ENCODE measurements at places on chromosomes 5 and 9.

- DNase-seq: no peak
These were observed 144.1 kb downstream of the CEP120 start for GRCh38 chr5:123279136-123279535.

- peak; percentile 2 for DNase-seq
These were observed 87.6 kb downstream of the MAP1B start for GRCh38 chr5:72194846-72195245.

GRCh38 chr9:102038006-102038405, 299.6 kb upstream of the GRIN3A start:
- no peak for DNase-seq

GRCh38 chr5:30561771-30562170, 631.7 kb upstream of the CDH6 start:
- no peak for DNase-seq

DNA sequence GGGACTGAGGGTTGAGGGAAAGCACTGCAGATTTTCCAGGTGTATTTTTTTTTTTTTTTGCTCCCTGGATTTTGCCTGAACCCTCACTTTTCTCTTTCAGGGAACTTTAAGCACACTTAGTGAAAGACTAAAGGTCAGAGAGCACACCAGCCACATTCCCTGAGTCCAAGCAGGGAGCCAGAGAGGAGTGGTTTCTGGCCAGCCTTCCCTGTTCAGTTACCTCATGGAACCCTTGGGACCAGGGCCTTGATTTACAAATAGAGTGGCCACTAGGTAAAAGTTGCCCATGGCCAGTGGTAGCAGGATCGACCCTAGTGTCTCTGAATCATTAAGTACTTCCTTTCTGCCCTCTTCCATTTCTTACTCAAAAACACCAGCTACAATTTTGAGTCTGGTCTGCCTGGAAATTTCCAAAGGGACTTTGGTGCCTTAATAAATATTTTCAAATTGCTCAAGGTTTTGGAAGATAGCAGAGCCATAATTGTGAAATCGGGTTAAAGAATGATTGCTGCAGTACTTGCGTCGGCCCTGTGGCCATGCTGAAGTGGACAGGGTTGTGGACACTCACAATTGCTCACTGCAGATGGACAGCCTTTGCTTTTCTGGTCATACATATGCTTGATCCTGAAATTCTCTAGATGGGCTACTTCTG, 14.5 kb downstream of the PALM2AKAP2 start:
- DNase-seq: no peak

DNA sequence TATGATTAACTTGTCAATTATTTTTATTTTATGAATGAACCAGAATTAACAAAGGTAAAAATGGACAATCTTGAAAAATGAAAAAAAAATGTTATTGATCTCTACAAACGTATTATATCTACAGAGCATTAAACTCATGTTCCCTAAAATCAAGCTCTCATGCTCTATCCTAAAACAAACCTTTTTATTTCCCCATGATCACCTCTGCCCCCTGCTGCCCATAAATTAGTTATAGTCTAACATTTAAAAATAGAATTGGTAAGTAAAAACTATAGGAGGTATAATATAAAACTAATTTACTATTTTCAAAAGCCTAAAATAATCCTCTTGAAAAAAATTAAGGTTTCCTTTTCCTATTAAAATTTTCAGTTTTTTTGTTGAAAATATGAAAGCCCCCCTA, 168.0 kb upstream of the POU5F2 start:
- DNase-seq: no peak

- DNase-seq: no peak
These were observed 213.8 kb downstream of the ARHGAP26 start for GRCh38 chr5:142984011-142984410.

- DNase-seq: no peak
These were observed 57.3 kb upstream of the PITX1 start for GRCh38 chr5:135091286-135091685.

DNA sequence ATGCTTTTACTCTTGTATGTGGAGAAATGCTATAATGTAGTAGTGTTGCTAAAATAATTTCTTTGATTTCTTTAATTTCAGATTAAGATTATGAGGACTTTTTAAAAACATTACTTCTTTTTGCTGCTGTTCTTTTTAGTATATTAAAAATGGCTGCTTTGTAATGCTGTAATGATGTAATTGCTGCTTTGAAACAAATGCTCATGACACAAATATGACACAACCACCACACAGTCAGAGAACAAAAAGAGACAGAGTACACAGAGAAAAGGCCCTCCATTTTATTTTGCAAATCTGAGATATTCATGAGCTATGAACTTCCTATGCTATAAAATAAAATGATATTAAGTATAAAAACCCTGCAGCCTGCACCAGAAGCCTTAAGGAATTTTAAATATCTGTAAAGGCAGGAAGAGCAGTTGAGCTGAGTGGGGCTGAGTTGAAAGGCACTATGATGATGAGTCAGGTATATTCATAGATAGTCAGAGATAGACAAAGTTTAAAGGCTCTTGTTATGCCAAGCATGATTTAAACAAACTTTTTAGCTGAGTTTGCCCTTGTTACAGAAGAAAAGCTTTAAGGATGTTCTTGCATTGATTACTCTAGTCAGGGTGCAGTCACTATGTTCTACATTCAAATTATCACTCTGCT, 5.1 kb upstream of the POU5F2 start:
- DNase-seq: no peak

DNA sequence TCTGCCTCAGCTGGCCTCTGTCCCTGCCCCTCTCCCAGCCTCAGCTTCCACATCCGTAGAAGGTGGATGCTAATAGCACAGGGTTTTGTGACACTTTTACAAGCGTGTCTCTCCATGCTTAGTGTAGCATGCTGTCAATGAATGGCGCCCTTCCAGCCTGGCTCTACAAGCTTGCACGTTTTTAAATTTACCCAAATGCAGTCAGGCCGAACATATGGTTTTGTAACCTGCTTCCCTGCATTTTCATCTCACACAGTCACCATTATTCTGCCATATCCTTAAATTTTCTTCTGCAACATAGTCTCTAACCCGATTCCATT, 28.8 kb downstream of the FAM163B start:
- no peak for DNase-seq

- DNase-seq: no peak
These were observed 1215.9 kb downstream of the EFNA5 start for GRCh38 chr5:106454651-106455415.

DNA sequence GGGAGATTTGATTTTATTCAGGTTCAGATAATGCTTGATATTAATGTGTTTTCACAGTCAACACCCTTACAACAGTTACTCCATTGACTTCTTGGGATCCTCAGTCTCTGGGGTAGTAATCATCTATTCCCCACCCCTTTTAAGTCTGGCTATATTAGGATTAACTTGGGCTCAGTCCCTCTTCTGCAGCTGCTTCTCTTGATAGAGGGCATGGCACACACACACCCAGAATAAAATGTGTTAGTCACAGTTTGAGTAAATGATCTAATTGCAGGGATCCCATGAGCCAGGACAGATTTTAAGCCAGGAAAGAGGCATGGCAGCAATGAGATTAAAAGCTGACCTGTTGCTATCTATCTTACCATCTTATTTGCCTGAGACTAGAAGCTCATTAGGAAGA, 53.7 kb upstream of the VLDLR start:
- DNase-seq: no peak

DNA sequence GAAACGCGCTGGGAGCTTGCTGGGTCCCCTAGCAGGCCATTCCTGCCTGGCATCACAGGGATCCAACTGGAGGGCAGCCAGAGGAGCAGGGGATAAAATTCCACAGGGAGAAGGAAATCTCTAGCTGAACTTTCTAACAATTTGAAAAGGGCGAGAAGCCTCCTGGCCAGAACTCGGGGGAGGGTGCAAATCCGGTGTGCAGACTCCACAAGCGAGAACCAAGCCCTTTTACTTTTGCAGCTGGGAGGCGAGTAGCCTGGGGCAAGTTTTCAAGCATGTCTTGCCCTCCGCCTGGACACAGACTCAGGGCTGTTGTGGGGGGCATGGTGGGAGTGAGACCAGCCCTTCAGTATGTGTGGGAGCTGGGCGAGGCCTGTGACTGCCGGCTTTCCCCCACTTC, 14.3 kb upstream of the POU5F2 start:
- DNase-seq: no peak

DNA sequence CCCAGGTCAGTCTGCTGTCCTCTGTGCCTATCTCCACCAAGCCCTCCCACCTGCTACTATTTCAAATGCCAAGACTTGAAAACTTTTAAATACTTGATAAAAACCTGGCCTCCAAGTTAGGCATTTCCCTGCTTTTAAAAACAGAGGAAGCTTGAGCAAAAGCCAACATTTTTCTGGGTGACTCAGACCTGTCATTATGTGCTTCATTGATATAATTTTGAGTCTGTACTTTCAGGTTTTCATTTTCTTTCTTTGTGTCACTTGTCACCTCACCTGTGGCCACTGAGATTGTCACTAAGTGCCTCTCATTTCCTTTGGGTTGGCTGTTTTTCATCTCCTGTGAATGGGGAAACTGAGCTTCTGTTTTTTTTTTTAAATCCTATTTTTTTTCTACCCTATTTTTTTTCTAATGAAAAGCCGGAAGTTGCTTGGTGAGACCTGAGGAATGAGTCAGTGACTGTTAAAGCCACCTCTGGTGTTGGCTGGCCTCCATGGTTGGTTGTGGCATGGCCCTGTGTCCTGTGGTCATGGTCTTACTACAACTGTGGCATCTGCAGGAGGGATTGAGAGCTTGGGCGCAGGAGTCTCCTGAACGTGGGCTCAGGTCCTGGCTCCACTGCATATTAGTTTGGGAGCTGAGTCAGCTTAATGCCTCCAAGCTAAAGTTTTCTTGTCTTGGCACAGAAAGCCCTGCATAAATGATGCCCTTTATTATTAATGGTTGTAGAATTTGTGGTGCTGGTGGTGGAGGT, 56.7 kb downstream of the ARHGAP26 start:
- DNase-seq: no peak

- DNase-seq: no peak
These were observed 356.5 kb upstream of the TUSC1 start for GRCh38 chr9:26034786-26035185.

All from activated CD4-positive, alpha-beta T cell treated with anti-CD3 and anti-CD28 coated beads for 24 hours (primary cell).